ENCODE measurements at places on chromosomes 2 and 18.

GRCh38 chr2:200713003-200713703 is 98.6 kb upstream of the BZW1 start:
- peak; percentile 80 for DNase-seq

GRCh38 chr2:130834091-130834930 is 2.4 kb upstream of the ARHGEF4 start:
- DNase-seq: no peak

GRCh38 chr2:222592176-222592575 is 63.7 kb downstream of the FARSB start:
- no peak for DNase-seq

- no peak for DNase-seq
Measured at GRCh38 chr2:229446350-229446749, 175.3 kb upstream of the PID1 start.

DNA sequence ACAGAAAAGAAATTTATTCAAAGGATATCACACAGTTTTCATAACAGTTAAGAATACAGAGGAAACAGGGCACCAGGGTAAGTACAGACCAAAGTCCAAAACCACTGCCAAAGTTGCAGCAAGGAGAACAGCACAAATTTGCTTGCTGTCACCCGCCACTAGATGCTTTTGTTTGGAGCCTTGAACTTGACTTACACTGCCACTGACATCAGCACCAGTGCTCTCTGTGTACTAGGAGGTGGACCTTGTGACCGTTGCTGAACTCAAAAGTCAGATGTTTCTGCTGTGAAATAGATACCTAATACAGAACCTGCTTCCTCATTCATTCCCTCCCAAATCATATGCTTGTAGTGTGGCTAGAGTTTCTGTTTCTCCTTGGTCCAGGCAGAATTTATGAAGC is 578.3 kb upstream of the TMEFF2 start:
- DNase-seq: no peak

DNA sequence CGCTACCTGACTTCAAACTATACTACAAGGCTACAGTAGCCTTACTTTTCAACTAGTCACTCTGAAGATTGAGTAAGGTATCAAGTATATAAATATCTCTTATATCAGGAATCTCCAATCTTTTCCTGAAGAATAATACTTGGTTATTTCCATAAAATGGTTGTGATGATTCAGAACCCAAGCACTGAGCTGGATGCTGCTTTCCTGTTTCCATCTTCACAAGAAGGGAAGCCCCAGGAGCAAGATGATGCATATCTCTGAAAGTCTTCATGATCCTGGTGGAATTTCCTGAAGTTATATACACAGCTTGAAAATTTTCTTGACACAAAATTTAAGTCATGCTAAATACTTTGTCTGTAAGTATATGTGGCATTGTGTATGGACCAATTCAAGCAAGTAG is 243.9 kb upstream of the TANK start:
- no peak for DNase-seq

GRCh38 chr2:154408786-154409185 is 289.7 kb upstream of the KCNJ3 start:
- DNase-seq: no peak

- DNase-seq: no peak
Measured at GRCh38 chr2:173854141-173854540, 111.0 kb downstream of the SP3 start.

DNA sequence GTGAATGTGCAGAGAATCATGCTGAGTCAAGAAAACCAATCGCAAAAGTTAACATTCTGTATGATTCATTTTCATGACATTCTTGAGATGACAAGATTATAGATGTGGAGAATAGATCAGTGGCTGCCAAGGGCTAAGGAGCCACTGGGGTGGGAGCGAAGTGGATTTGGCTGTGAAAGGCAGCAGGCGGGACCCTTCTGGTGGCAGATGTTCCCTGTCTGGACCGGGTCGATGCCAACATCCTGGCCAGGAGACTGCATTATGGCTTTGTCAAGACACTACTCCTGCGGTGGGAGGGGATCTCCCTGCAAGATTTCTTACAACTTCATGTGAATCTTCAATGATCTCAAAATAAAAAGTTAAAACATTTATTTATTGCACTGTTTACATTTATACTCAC is 427.9 kb downstream of the GALR1 start:
- no peak for DNase-seq

DNA sequence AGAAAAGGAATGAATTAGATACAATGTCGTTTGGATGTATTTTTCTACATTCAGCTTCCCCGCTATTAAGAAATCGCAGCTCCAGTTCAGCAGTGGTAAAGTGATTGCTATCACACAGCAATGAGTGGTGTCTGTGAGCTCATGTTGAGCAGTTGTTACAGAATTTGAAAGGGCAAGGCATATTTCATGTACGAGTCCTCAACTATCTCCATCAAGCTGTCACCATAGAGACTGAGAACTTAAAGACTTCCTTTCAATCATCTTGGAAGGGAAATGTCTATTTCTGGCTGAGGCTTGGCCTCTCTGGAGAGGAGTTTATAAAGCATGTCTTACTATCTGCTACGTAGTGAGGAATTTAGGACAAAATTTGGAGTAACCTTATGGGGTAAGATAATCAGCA is 24.4 kb upstream of the FAM117B start:
- no peak for DNase-seq

GRCh38 chr2:20447437-20448245 is 767 bp downstream of the RHOB start:
- DNase-seq: no peak

- no peak for DNase-seq
Measured at GRCh38 chr2:65620524-65620923, 188.1 kb upstream of the SPRED2 start.

- DNase-seq: no peak
Measured at GRCh38 chr2:13581471-13581870, 864.7 kb downstream of the TRIB2 start.

GRCh38 chr18:58264075-58264474 is 220.0 kb downstream of the NEDD4L start:
- no peak for DNase-seq

- no peak for DNase-seq
Measured at GRCh38 chr2:46888421-46888952, 27.1 kb downstream of the MCFD2 start.
